ENCODE measurements at places on chromosomes 16 and 17.

GRCh38 chr16:85055493-85056210 is 28.1 kb downstream of the KIAA0513 start:
- DNase-seq = peak; percentile 48

DNA sequence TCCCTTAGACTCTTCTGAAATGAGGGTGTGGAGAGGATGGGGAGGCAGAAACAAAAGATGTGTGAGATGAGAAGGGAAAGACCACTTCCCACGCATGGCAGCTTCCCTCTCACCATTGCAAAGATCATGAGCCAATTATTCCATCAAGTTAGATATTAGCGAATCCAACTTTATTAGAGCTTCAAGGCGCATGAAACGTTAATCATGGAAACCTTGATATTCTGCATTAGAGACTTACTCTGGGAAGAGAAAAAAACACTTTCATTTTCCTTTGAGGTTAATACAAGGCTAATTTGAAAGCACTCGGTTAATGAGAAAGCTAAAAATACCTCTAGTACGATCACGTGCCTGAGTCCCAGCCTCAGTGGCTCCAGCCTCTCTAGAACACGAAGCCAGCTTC is 220.6 kb upstream of the RPL38 start:
- no peak for DNase-seq

DNA sequence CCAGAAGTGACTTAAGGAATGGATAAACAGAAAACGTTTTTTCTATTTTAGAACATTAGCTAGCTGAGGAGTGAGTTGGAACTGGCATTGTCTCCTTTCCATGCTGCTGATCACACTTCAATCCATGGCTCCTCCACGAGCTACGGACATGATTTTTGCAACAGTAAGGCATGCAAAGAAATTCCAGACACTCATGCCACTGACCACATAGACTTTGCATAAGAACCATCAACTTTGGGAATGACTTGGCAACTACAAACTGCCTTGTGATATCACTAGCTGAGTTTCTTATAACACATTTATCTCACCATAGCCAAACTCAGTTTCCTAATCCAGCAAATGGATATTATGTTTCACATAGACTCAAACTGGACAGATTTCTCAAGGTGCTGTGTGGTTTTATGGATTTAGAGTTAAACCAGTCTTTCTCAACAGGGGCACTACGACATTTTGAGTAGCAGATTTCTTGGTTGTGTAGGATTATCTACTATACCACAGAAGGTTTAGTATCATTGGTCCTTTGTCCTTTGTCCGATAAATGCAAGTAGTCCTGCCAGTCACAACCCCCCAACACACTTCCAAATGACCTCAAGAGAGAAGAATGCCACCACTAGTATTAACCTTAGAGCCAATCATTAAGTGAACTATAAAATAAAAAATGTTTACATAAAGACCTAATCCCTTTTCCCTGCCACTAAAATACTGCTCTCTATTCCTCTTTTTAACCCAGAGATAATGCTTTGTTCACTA is 48.3 kb upstream of the C17orf78 start:
- peak; percentile 75 for DNase-seq

DNA sequence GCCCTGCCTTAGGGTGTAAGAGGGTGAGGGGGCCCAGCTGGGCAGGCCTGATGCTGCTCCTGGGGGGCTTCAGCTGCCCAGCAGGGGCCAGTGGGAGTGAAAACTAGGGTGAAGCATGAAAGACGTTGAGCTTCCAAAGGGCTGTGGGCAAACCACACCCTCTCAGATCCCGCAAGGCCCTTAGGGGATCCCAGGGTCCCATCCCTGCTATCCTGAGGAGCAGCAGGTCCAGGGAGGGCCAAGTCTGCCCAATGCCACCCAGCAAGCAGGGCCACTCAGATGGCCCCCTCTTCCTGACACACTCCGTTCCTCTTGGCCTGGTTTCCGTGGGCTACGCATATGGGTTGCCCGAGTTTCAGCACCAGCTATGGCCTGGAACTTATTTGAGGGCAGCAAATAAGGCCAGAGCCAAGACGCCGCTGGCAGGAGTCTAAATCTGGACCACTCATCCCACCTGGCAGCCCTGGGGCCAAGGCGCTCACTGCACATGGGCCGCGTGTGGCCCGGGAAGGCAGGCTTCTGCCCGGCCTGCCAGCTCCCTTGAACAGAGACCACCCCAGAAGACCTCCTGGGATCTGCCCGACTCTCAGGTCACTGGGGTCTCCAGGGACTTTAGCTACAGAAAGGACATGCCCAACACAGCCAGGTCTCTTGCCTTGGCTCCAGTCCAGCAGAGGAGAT is 4.2 kb downstream of the ATP2A3 start:
- no peak for DNase-seq

GRCh38 chr16:1078579-1079021 is 6.1 kb downstream of the SSTR5 start:
- no peak for DNase-seq

DNA sequence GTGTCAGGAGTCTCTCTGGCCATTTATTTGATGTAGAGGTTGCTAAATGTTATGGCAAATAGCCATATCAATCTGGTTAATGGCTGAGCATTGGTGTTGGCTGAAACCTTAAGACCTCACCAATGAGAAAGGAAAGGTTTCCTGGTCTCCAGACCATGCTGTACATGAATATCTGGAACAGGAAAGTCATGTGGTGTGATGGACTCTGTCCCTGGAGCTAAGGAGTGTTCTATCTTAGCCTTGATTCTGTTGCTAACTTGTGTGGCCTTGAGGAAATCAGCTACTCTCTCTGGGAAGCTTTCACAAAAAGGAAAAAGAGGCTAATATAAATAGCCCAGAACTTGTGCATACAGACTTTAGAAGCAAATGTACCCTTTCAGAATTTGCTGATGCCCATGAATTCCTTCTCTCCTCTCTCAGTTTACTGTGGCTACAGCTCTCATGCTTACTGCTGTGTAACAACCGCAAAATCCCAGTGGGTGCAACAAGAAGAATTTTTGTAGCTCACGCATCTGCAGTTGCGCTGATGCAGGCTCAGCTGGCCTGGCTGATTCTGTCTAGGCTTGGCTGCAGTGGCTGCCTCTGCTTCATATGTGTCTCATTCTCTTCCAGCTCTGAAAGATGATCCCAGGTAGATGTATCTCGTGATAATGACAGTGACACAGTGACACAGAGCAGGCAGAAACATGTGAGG is 287.5 kb downstream of the NPIPA8 start:
- DNase-seq = no peak

DNA sequence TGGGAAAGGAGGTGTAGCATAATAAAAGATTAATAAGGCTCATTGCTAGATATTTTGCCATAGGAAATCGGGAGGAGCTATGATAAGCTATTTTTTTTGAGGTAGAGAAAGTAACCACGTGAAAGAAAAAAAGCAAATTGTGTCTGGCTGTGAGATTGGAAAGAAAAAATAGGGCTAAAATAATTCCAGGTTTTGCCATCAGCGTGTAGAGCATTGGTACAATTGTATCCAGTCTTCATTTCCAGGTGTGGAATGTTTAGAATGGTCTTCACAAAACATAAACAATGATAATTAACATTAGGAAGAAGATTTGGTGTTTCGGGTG is 1.1 kb downstream of the TANC2 start:
- DNase-seq = no peak

GRCh38 chr17:74108126-74108705 is 95.3 kb upstream of the RPL38 start:
- DNase-seq = no peak

DNA sequence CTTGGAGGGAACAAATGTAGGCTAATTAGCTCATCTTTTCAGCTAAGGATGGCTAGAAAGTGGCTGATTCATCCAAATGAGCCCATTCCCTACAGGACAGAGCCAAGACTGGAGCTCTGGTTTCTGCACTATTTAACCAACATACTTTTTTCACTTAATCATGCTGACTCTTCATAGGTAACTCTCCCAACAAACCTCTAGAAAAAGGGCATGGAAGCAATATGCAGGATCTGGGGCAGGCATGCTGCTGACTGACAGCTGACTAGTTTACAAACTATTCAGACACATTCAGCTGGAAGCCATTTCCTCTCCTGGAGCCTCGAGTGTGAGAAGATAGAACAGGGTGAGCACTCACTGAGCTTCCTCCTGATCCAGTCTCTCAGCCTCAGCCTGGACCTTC is 6.2 kb downstream of the BECN1 start:
- peak; percentile 69 for DNase-seq

DNA sequence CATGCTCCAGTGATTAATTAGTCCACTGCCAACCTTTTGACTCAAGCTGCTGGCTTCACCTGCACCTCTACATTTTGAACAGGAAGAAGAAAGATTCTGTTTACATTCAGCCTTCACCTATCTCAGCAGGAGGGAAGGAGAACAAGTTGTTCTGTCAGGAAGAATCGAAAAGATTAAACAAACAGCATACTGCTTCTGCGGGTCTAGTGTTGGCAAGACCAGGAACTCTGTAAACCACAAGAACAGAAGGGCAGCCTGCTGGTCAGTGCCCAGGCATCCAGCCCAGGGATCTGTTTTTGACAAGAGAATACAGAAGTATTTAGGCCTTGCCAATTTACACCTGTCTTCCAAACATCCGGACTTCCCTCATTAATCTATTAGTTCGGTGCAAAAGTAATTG is 189.7 kb downstream of the CHD9NB start:
- no peak for DNase-seq

GRCh38 chr17:50853015-50853615 is 13.0 kb downstream of the TOB1 start:
- no peak for DNase-seq

- no peak for DNase-seq
Measured at GRCh38 chr17:9009096-9009495, 12.2 kb upstream of the NTN1 start.

- DNase-seq = no peak
Measured at GRCh38 chr16:27328937-27329336, 15.2 kb downstream of the IL4R start.

DNA sequence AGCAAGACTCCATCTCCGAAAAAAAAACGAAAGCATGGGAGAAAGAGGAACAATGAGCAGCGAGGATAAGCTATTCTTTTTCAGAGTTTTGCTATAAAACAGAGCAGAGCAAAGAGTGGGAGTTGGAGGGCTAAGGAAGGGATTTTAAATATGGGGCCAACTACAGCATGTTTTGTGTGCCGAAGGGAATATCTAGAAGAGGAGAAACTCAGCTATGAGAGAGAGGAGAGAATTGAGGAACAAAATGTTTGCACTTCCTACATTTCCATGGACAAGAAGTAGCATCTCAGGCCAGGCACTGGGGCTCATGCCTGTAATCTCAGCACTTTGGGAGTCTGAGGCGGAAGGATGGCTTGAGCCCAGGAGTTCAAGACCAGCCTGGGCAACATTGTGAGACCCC is 13.1 kb upstream of the GRB2 start:
- no peak for DNase-seq

DNA sequence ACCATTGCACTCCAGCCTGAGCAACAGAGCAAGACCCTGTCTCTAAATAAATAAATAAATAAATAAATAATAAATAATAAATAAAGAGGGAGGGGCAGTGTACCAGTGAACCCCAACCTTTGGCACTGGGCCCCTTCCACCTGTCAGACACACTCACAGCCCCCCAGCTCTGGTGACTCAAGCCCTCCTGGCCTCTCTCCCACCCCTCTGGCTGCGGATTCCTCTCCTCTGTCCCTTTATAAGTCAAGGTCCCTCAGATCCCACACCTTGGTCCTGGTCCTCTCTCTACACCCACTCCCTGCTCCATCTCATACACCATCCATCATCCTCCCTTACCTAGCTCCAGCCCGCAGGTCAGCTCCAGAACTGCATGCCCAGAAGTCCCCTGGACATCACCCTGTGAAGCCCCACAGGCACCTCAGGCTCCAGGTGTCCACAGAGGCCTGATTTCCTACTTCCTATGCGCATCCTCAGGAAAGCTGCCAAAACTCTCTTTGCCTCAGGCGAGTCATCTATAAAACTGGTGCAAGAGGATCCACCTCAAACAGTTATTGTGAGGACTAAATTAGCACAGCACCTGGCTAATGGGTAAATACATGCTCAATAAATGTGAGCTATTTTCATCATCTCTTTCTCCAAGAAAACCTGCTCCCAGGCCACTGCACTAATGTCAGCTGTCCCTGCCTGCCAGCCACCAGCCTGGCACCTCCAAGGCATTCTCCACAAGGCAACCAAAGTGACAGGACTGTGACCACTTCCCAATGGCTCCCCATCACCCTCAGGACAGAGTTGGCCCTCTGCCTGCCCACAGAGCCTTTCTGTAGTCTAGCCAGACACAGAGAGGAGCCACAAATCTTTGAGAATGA is 46.8 kb downstream of the BEAN1 start:
- DNase-seq = no peak

DNA sequence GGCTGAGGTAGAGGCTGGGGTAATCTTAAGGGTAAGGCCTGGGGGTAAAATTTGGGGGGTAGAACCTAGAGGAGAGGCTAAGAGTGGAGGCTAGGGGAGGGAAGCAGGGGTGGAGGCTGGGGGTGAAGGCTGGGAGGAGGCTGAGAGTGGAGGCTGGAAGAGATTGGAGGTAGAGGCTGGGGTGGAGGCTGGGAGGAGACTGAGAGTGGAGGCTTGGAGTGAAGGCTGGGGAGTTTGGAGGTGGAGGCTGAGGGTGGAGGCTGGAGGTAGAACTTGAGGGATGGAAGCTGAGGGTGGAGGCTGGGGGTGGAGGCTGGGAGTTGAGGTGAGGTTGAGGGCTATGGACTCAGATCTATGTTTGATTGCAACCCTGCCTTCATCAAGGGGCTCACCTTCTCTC is 333.6 kb downstream of the C16orf95 start:
- DNase-seq = no peak

DNA sequence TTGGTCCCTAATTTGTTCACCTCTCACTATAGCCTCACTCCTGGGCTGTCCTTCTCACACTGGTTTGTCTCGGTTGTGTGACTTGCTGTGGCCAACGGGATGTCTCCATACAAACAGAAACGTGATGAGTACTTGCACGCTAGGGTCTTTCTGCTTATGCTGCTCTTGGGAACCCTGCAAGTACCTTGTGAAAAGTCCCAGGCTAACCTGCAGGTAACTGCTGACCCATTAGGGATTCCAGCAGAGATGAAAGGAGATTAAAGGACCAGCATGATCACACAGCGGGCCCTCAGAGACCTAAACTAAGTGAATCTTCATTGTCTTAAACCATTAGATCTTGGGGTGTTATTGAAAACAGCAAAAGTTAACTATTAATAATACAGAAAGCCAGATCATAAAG is 562.8 kb upstream of the GOT2 start:
- DNase-seq = no peak

GRCh38 chr16:27624154-27625049 is 74.5 kb downstream of the KATNIP start:
- DNase-seq = no peak

- peak; percentile 70 for DNase-seq
Measured at GRCh38 chr16:53257001-53257400, 177.3 kb upstream of the RBL2 start.

- DNase-seq = no peak
Measured at GRCh38 chr17:32185875-32186274, 43.6 kb downstream of the RHOT1 start.

DNA sequence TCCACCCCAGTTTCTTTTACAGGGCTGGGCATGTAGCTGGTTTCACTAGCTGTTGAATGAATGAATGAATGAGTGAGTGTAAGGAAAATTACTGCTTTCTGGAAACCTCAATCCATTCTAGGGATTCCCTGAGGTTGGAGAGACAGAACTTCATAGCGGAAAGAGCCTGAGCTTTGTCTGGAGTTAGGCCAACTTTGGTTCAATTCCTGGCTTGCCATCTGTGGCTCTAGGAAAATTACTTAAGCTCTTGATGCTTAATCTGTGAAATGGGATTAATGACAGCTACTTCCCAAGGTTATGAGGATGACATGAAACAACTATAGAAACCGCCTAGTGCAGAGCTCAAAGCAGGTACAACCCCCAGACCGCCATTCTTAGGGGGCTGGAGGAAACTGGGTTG is 76.3 kb upstream of the AXIN2 start:
- DNase-seq = no peak

Measured in fibroblast of skin of abdomen (primary cell).